Fibroblast of the aortic adventitia (primary cell): ENCODE measurements at places on chromosomes 1 and 21. TPM values are rescaled to one million over a fixed set of nuclear protein-coding genes. Genes with fewer than 3 reads are reported as not detected.

DNA sequence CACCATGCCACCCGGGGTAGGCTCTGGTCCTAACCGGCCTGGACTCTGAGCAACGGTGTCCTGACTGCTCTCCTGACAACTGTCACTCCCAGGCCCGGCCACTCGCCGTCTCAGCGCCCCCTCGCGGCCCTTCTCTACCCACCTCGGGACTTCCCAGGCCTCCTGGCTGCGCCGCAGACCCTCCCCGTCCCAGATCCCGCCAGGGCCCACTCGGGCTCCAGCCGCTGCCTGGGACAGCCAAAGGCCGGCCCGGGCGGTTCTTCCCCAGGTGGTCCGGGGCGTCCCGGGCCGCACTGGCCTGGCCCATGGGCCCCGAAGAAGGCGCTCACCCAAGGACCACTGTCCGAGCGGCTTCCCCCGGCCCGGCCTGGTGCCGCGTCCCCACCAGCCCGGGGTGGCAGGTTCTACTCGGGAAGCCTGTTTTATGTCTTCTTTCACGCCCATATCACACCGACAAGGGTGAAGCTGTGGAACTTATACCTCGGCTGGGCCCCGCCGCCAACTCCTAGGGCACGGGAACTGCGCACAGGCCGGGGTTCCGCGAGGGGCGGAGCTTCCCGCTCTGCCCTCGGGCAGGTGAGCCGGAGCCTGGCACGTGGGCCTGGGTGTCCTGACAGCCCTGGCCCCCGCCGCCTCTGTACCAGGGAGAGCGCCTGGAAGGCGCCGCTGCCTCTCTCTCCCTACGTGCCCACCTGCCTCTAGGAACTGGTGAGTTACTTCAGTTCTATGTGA, 138.3 kb downstream of the TTLL7 start:
- DNase-seq, result no peak

DNA sequence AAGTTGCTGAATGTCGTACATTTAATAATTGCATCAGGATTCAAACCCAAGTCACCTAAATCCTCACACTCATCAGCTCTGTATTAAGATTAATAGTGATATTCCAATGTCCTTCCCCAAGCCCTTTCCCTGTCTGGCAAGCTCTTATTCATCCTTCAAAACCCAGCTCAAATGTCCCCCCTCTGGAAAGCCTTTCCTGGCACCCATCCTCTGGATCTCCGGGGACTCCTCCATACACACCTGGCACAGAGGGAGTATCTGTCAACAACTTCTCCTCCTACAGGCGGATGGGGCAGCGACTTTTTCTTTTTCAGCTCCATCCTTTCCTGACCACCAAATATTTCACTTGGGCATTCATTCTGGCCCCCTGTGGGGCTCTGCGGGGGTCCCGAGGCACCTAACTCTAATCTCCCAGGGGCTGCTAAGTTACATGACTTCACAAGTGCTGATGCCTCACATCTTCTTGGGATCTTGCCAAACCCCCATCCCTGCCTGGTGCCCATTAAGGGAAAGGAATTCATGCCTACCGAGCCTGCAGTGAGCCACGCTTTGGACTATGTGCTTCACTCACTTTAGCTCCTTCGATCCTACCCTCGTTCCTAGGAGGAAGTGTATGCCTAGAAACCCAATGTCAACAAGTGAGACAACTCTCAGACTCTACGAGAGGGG, 15.2 kb downstream of the TINAGL1 start:
- no peak for DNase-seq

GRCh38 chr1:155173478-155174323, at the start of gene TRIM46:
TSS of gene TRIM46 (plus strand) at chr1:155173849. CDS start at chr1:155173967, 118 bp downstream.
- peak; percentile 54 for DNase-seq

GRCh38 chr1:54975356-54976108, 4.9 kb upstream of the TMEM61 start:
- no peak for DNase-seq

GRCh38 chr1:187682112-187682511, 853.4 kb downstream of the PLA2G4A start:
- no peak for DNase-seq

DNA sequence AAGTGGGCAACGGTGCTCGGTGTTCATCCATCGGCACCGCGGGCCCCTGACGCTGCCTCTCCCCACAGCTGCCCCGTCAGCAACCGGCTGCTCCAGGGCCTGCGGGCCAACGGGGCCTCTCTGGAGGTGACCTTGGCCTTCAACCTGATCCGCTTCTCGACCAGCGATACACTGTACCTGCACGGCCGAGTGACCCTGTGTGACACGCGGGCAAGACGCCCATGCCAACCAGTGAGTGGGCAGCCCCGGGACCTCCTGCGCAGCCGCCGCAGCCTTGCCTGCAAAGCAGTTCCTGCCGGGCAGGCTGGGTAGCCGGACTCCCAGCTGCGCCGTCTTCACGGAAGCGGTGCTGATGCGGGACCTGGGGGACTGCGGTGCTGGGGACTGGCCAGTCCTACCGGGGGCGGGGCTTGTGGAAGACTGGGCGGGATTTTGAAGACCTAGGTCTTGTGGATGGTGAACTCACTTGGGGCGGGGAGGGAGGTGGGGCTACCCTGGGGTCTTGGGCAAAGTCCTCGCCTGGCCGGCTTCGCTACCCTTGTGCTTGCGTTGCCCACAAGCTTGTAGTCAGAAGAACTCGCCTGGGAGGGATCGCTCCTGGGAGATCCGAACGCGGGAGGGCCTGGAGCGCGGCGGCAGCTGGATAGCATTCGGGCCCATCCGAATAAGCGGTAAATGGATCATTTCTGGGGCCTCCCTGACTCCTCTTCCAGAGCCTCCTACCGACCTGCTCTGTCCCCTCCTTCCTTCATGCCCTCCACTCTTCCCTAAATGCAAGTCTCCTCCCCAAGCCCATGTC, 8.8 kb upstream of the CEP85 start:
- peak; percentile 8 for DNase-seq

DNA sequence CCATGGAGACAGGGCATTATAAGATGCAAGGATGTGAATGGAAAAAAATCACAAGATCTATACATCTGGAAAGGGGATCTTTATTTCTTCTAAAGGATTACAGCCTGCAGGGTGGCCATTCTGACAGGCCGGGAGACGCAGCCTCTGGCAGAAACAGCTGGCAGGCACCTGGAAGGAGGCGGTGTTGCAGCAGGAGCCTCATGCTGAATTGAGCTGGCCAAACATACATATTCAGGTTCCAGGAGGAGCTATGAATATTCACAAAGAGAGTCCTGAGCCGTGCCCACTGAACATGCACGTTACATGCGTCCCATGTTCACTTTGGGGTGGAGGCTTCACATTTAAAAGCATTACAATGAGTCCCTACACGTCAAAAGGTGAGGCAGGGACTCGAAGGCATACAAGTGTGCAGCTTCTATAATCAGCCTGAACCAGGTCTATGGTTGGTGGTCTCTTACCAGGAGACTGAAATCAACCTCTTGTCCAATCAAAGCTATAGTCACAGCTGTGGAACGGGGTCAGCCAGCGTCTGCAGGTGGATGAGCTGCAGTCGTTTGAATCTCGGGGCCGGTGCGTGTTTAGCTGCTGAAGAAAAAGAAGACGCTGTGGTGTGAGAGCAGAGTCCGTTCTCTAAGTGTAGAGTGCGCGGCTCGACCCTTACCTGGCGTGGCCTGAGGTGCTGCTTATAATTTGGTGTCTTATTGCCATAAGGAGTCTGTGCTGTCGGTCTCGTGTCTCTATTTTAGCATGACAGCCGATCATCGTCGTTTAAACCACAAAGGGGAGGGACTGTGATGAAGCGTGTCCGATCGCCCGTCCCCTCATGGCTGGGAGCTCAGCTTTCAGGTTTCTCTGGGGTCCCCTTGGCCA, 183.0 kb downstream of the ETS2 start:
- no peak for DNase-seq

DNA sequence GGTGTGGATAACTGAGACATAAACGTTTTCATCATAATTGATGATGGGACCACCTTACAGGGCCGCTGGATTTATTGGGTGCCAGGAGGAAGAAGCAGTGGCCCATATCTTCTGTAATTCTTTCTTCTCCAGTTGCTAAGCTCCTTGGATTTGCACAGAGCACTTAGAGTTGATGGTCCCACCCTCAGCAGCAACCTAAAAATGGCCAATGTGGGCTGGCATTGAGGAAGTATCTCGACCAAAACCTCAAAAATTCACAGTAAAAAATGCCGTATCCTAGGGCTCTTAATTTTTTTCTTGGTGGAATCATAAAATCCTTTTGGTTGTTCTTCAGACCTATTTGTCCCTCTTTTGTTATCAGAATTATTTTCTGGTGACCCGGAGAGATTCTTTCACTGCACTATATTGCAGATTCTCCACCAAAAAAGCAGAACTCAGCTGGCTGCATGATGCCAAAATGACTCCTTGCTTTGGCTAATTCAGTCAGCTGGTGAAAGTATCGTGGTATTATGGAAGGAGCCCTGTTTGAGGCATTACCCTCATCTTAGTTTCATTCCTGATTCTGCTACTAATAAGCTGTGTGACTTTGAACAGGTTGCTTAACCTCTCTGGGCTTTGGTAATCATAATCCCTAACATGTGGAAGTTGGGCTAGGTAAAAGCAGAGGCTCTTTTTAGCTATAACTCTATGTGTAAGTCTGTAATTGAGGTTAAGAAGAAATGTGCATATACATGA, 27.6 kb downstream of the KIRREL1 start:
- DNase-seq, result peak; percentile 55

GRCh38 chr1:5756434-5757186, 235.6 kb downstream of the NPHP4 start:
- no peak for DNase-seq

DNA sequence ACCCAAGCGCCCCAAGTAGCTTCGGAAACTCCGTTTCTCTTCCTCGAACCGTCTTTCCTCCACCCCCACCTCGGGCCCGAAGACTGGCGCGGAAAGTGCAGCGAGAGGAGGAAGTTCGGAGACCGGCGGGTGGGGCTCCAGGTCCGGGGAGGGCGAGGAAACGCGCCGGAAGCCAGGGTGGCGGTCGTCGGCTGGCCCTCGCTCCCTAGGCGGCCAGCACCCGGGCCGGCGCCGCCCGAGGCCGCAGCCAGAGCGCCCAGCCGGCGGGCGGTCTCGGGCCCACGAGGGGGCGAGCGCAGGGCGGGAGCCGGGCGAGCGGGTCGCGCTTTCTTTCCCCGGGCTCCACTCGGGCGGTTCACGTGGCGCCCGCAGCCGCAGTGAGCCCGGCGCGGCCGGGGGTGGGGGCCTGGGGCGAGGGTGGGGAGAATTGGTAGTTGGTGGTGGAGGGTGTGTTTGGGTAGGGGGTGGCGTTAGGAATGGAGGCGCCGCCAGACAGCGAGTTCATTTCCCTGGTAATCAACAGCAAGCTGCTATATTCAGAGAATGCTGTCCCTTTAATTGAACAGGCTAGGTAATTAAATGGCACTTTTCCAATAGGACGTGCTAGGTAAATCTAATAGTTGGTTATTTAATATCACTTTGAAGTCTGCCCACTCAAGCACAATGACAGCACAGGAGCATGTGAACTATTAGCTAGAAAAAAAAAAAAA, 6.7 kb downstream of the LMO4 start:
- peak; percentile 14 for DNase-seq

DNA sequence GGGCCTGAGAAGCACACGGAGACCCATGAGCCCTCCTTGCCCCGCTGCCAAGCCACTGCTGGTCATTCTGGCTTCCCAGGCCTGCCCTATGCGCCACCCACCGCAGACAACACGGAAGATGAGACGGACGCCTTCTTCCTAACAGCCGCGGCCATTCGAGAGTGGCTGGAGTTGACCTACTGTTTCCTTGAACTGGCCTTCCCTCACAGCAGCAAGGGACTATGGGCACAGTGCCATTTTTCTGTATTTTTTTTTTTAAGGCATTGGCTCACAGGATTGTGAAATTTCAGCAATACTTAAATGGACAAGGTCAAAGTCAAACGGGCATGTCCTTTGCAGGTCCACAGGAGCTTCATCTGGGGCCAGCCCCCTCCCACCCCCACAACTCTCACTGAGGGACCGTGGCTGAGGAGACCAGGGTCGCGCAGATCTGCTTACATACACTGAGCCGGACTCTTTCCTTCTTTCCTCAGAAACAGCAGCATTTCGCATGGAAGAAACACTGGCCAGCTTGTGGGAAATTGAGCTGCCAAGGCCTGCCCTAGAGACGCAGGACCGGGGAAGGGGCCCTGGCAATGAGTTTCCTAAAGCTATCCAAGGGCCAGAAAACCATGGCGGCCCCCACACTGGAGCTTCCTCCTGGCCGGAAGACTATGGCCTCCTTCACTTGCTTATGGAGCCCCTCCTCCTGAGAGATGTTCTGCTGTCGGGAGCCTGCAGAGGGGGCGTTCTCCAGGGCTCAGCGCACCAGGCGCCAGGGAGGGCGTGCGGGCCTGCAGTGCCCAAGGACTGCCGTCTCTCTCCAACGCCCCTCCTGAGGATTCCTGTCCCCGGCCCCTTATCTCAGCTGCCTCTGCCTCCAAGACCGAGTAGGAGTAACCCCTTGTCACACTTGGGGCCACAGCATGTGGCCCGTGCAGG, 98.9 kb downstream of the PGBD5 start:
- DNase-seq, result no peak

- peak; percentile 71 for DNase-seq
Observed at GRCh38 chr1:81703391-81703755, 97.4 kb upstream of the ADGRL2 start.

DNA sequence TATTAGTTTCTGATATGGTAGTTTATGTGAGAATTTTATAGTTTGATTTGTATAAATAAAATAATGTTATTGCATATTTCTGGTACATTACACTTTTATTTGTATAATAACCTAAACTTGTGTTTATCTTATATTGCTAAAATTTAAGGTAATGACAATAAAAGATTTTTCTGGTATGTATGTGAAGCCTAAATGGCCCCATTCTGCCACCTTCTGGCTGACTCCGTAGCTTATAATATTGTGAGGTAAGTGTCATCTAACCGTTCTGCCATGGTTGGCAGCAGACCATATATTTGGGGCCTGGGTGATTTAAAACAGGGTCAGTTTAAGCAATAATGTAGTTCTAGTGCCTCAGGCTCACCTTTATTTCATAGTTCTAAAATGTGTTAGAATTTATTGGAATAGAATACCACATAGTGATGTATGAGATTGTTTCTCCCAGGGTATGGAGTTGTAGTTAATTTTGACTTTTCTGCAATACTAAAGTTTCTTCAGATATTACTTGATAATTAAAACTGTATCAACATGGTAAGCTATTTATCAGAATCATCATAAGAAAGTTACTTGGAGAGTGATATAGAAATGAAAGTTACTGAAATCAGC, 21.2 kb upstream of the PRKACB start:
- DNase-seq, result peak; percentile 78

The SLC30A2 gene
- total RNA-seq, result not detected in 2 replicates

The LCE2C gene
- not detected in 2 replicates for total RNA-seq

The FLG2 gene
- total RNA-seq, result not detected in 2 replicates

The MATN1 gene
- 0.18 and 0.25 TPM in 2 replicates for total RNA-seq
